ENCODE measurements at places on chromosomes 4 and X.

DNA sequence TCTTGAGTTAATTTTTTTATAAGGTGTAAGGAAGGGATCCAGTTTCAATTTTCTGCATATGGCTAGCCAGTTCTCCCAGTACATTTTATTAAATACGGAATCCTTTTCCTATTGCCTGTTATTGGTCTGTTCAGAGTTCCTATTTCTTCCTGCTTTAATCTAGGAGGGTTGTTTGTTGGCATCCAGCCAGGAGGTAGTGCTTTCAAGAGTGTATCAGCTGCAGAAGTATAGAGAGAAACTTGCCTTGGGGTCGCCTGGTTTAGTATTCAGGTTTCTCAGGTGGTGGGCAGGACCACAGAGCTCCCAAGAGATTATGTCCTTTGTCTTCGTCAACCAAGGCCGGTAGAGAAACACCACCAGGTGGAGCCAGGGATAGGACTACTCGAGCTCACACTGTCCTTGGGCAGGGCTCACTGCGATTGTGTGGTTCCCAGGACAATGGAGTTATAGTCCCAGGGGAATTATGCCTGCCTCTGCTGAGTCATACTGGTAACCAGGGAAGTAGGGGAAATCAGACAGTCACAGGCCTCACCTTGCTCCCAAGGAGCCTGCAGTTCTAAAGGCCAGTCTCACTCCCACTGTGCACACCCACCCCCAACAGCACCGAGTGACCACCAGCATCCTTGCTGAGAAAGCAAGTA, 168.1 kb downstream of the VSIG4 start:
- DNase-seq, result no peak

DNA sequence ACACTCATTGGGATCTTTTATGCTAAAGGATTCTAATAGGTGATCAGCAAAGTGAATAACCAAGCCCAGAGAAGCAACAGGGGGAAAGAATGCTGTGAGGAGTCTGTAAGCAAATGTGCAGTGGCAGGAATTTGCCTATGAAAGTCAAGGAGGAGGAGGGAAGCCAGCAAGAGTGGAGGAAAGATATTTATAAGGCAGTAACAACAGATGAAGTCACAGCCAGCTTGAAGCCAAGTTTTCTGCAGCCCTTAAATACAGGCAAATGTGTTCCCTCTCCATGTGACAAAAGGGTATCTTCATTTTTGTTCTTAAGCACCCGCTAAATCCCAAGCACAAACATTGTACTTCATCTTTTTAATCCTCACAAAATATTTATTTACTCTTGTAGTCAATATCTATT, 275.0 kb upstream of the CLNK start:
- no peak for DNase-seq

DNA sequence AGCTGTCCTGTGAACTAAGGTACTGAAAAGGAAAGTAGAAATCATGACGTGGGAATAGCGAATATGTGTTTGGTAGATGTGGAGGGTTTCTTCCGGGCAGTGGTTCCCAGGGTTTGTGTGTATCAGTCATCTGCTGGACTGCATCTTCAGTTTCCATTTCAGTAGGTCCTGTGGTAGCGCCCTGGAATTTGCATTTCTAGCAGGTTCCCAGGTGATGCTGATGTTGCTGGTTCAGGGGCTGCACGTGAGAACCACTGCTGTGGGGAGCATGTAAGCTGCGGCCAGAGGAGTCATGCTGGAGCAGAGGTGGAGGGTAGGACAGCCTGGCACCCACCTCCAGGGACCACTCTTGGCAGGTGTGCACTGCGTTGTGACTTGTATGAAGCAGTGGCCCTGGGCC, 47.1 kb downstream of the ARHGAP10 start:
- DNase-seq, result no peak

DNA sequence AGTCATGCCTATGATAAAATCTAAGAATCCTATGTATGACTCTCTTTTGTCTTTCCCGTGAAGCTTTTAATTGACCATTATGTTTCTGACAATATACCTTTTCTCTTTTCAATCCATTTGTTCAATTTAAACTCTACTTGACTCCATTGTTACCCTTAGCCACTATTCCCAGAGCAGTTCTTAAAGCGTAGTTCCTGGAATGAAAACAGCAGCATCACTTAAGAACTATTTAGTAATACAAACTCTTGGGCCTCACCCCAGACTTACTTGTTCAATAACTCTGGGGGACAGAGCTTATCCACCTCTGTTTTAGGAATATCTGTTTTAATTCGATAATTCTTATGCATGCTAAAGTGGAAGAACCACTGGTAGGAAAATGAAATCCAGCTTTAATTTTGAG, 358.4 kb downstream of the PRR32 start:
- DNase-seq, result no peak

DNA sequence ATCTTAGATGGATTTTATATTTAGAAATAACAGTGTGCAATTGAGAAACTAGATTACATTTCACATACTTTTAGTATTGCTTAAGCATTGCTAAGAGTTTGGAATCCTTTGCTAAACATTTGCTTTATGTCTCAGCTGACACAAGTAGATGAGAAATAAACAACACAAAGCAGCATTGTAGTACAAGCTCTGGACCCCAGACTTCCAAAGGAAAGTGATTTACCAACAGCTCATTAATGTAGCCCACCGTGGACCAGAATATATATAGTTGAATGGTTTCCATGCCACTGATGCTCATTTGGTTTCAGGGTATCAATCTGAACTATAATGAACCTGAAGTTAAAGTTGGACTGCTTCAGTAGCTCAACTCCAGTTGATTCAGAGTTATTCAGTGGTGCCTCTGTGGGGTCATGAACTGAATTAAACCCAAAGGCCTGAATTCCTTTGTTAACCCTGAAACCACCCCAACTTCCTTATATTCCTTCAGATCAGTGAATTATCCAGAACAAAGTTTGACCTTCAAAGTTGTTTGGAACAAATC, 132.1 kb upstream of the NEIL3 start:
- no peak for DNase-seq

DNA sequence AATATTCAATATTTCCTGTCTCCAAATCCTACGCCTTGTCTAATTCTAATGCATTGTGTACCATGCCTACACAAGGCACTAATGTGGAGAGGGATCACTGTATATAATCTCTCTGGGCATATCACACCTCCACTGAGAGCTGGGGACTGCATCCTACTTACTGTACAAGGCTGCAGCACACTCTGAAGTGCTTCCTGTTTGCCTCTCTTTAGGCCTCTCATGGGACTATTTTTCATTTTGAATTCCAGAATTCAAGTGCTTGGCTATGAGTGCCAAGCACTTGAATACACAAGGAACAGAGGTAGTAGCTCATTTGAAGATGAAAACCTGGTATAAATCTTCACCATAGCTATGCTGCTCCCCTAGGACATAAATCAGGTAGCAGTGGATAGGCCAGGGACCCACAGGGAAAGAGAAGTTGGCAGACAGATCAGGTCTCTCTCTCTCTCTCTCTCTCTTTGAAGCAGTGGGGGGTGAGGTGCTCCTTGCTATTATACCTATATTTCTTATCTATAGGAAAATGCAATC, 229.7 kb upstream of the MBNL3 start:
- DNase-seq, result no peak

GRCh38 chr4:94307231-94307871, 35.3 kb downstream of the HPGDS start:
- no peak for DNase-seq

DNA sequence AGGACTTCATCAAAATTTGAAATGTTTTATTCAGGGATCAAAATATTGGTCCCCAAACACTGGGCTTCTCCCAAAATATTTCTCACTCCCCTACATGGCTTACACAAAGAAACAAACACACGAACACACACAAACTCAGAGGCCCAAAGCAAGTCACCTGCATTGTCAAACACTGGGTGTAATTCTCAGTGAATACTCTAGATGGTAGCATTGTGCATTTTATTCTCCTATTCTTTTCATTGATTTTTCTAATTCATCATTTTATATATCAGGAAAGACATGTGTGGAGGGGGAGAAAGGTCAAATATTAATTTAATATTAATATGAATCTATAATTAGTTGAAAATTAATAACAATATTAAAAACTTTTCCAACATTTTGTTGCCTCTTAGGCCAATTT, 72.3 kb upstream of the TNMD start:
- DNase-seq, result no peak

- no peak for DNase-seq
Observed at GRCh38 chr4:184648054-184648312, 1.3 kb downstream of the CASP3 start.

DNA sequence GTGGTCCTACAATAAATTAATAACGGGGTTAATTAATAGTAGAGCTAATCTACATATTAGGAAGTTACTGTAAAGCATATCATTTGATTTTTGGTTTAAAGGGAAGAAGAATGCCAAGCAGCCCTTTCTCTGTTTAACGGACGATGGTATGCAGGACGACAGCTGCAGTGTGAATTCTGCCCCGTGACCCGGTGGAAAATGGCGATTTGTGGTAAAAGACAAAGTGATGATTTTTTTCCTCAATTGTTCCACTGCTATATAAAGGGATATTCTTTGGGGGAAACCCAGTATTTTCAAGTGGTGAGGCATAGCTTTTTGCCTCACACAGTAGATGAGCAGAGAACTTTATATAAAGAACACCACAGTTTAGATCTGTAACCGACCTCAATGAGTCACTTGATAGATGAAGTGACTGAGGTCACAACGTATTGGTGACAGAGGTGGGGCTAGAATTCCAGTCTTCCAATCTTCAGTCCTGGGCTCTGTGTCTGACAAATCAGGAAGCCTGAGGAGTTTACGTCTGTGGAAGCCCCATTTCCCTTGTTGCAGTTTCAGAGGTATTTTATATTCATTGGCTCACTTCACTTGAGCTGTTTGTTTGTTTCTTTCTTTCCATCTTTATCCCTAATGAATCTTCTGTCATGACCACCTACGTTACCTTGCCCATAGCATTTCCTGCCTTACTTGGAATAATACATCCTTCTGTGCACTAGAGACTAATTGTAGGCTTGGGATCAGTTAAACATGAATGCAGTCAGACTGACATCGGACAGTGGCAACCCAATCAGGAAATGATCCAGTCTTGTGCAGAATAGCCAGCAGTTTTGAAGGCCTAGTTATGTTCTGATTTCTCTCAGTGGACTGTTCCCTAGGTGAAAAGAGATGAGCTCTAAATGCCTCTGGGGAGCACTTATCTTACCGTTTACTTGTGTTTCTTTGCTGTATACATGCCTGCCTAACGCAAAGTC, 30.1 kb downstream of the ZRSR2 start:
- DNase-seq, result no peak

DNA sequence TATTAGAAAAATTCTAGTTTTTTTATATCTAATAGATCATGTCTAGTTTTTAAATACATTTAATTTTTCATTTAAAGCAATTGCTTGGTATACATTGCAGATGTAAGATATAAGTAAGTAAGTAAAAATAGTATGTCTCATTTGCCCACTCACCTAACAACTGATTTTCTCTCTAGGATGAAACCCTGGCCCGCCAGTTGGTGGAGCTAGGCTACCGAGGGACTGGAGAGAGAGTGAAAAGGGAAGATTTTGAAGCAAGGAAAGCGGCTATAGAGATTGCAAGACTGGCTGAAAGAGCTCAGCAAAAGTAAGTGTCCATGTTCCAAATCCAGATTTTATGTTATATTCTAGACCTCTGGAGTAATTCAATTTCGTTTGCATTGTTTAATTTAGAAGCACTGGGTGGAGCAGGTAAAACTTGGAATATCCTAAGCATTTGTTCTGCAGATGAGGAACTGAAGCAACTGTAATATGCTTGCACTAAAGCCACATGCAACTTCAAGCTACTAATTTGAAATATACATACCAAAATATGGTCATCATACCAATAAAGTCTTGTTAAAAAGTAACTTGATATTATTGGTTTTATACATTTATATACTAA, 27.1 kb downstream of the CFAP299 start:
- DNase-seq, result peak; percentile 38

- no peak for DNase-seq
Observed at GRCh38 chr4:106985830-106986229, 50.3 kb downstream of the DKK2 start.

DNA sequence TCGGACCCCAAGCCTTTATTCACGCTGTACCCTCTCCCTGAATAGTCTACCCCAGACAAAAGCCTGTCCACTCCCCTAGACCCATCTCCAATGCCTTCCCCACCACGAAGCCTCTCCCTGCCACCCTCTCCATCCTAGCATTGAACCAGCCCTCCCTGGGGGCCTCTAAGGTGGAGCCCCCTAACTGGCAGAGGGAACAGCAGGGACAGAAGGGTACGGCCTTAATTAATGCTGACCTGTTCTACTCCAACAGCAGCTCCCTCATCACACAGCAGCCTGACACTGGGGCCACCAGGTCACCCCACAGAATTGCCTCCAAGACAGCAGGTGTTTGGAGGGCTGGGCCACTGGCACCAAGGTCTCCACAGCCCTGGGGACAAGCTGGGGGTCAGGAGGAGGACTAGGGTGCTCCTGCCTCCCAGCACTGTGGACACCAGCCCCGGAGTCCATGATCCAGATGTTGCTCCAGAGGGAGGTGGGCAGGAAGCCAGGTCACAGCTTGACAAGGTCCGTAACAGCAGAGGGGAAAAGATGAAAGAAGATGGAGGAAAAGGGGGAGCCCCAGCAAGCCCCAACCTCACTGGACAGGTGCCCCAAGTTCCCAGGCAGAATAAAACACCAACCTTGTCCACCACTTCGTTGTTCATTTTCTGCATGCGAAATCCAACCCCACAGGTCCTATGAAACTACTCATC, 3.7 kb downstream of the CRMP1 start:
- no peak for DNase-seq

- DNase-seq, result no peak
Observed at GRCh38 chr4:119624356-119624755, 4.2 kb downstream of the PDE5A start.

- no peak for DNase-seq
Observed at GRCh38 chr4:6324461-6324998, 54.9 kb downstream of the WFS1 start.

DNA sequence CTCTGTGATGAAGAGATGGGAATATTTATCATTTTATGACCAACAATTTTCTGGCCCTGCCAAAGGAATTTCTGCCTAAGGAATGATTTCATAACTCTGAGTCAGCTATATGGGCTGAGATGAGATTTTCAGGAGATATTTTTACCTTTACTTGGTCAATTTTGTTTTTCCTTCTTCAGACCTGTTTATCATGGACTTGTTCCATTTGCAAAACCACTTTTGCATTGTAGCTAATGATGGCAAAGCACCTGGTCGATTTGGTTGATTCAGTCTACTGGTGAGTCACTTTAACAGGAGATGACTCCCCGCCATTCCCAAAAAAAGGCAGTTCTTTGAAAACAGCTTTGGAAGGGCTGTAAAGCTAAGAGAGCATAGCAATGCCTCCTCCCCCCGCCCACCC, 53.3 kb downstream of the TEX13A start:
- no peak for DNase-seq

GRCh38 chr4:124000233-124000632, 603.6 kb downstream of the SPRY1 start:
- DNase-seq, result no peak

DNA sequence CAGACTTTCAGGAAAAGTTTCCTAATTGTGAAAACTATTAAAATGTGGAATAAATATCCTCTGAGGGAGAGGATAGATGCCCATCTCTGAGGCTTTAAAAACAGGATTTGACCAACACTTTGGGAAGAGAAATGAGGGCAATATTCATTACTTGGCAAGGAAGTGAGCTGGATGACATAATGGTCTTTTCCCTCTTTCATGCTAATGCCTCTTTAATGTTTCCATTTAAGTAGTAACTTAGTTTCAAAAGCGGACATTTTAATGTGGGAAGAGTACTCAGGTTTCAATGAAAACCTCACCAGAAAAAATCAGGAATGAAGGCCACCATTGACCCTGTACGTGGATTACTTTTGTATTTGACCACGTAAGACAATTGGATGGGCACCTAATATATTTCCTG, 503.3 kb downstream of the ANKRD50 start:
- no peak for DNase-seq

Measured in activated T-cell treated with anti-CD3 and anti-CD28 coated beads, Interleukin-2, amount 50 U/mL, for 24 hours (primary cell).